ENCODE measurements at places on chromosomes 3 and 15.

GRCh38 chr3:197406266-197406665, 107.9 kb upstream of the DLG1 start:
- no peak for DNase-seq

GRCh38 chr3:108462899-108463298, 47.5 kb downstream of the MYH15 start:
- DNase-seq = no peak

- DNase-seq = no peak
Measured at GRCh38 chr15:51341366-51342226, at the start of gene GLDN. Gene GLDN, plus strand, starts transcription at chr15:51341655. Its CDS starts 30 bp downstream, at chr15:51341685.

- no peak for DNase-seq
Measured at GRCh38 chr3:171077261-171077660, 50.7 kb upstream of the SLC2A2 start.

GRCh38 chr3:72997421-72997961, 880 bp downstream of the PPP4R2 start:
- peak; percentile 27 for DNase-seq

DNA sequence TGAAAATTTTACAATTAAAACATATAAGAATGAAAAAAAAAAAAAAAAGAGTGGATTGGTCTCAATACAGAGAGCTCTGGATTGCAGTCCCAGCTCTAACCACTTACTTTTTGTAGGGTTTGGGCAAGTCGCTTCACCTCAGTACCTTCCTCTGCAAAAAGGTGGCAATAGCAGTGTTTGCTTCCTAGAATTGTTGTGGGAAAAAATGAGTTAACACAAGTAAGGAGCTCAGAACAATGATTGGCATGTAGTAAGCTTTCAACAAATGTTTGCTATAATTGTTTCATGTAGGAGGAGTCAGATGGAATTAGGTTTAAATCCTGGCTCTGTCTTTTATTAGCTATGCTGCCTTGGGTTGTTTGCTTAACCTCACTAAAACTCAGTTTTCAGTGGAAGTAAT, 425.2 kb upstream of the TBL1XR1 start:
- no peak for DNase-seq

DNA sequence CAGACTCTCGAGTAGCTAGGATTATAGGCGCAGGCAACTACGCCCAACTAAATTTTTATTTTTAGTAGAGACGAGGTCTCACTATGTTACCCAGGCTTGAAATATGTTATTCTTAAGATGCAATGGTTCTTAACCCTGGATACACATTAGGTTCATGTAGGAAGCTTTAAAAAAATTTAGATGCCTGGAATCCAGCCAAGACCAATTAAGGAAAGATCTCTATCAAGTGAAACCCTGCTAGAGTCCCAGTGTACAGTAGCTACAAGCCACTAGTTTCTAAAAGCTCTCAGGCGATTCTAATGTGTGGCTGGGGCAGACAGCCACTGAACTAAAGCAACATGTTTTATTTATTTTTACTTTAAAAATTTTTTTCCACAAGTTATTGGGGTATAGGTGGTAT, 33.2 kb downstream of the TRIM69 start:
- peak; percentile 14 for DNase-seq

DNA sequence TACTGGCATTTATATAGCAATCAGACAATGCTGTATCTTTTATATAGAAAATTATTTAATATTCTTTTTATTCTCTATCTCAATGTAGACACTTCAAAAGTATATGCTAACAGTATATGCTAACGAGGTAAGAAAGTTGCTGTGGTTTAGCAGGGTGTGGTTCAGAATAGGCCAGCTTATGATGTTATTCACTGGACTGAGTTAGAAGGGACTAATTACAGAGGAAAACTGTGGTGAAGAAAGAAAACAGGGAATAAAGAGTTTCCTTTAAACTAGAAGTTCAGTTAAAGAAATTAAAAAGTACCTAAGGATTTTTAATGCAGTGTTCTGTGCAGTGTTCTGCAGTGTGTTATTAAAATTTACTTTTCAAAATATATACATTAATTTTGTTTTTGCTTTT, 59.4 kb downstream of the MYO9A start:
- no peak for DNase-seq

- no peak for DNase-seq
Measured at GRCh38 chr3:112101916-112102315, 15.7 kb downstream of the C3orf52 start.

DNA sequence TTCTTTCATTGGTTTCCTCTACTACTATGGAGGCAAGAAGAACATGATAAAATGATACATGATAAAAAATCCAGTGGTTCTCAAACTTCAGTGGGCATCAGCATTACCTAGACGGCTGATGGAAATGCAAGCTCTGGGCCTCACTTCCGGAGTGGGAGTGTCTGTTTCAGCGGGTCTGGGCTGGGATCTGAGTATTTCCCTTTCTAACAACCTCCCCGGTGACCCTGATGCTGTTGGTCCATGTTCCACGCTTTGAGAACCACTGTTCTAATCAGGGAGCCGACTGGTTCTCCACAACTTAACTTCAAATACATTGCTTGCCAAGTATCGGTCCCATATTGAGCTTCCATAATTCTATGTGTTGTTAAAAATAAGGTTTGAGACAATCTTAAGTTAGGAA, 712.3 kb upstream of the LMCD1 start:
- DNase-seq = no peak

GRCh38 chr3:24952388-24952787, 457.7 kb upstream of the THRB start:
- no peak for DNase-seq

GRCh38 chr3:31392568-31392967, 140.2 kb upstream of the STT3B start:
- DNase-seq = no peak

DNA sequence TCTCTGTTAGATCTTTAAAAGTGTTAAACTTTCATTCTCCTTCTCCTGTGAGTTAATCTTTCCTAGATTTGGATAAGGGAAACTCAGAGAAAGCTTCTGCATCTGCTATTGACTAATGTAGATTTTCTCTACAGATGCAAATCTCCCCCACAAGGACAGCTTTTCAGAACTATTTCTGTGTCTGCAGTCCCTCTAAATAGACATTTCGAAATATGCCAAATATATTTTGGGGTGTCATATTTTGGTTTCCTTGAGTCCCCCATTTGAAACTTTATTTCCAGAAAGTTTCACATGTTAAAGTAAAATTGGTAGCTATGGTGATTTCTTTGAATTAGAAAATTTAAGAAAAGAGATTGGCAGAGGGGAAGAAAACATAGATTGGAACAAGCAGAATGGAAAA, 852.3 kb upstream of the ALCAM start:
- no peak for DNase-seq

- no peak for DNase-seq
Measured at GRCh38 chr3:49495023-49495422, 25.0 kb downstream of the DAG1 start.

DNA sequence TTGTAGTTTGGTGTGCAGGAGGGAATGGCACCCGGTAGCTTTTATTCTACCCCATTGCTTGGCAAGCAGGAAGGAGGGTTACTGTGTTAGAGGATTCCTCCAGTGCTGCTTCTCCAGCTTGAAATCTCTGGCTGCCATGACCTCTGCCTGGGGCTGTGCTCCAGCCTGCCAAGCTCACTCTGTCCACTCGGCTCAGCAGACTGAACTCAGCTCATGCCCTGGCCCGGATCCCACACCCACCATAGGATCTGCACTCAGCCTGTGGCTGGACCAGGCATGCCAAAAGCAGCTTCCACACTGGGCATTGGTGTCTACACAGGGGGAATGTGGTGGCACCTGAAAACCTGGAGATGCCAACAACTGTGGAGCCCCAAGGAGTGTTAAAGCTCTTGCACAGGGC, 26.3 kb downstream of the CLDN16 start:
- no peak for DNase-seq

- DNase-seq = no peak
Measured at GRCh38 chr3:48215019-48215418, 8.3 kb upstream of the CAMP start.

- DNase-seq = no peak
Measured at GRCh38 chr3:171456765-171457606, 3.2 kb downstream of the TNIK start.

- no peak for DNase-seq
Measured at GRCh38 chr15:95492388-95493070, 838.0 kb upstream of the NR2F2 start.

GRCh38 chr3:86948822-86949221, 42.1 kb downstream of the VGLL3 start:
- DNase-seq = no peak

DNA sequence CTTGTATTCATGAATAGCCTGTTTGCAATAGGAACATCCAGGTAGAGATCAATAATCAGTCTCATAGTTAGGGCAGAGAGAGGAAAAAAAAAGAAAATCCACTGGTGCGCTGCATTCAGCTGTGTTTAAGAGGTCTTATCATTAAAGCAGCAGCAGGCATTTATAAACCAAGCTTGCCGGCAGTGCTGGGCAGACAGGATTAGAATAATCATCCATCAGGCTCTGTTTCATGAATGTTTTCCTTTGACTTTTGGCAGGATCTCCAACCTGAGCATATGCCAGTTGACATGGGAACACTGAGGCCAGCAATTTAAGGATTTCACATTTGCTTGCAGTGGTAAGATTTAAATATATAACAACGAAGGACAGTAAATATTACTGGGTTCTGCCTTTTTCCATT, 305.2 kb upstream of the SEMA6D start:
- DNase-seq = peak; percentile 2

GRCh38 chr3:194080436-194080835, 55.5 kb upstream of the HES1 start:
- no peak for DNase-seq
